Right renal cortex interstitium (tissue), 3 donors: ENCODE measurements at places on chromosomes 1 and 21.
A peak's percentile ranks its signal among the peaks of the same experiment; 100 is the strongest.

- no peak for DNase-seq
These were observed 101.0 kb downstream of the NGF start for GRCh38 chr1:115237023-115237422.

- no peak for DNase-seq
These were observed 88.3 kb upstream of the ARHGAP29 start for GRCh38 chr1:94325377-94326302.

DNA sequence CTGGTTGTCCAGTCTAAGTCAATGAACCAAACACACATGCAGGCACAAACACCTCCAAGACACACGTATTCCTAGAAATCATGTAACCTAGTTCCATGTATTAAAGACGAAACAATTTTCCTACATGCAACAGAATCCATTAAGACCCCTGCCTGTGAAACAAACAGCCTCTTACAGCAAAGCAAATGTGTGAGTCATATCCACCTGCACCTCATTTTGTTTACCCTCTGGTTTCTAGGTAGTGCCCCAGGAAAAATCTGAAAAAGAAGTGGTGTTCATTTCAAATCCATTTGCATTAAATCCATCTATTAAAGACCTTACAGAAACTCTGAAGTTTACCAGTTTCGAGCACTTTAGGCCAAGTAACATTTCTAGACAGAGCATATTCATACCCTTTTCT, 74.1 kb downstream of the VCAM1 start:
- no peak for DNase-seq

DNA sequence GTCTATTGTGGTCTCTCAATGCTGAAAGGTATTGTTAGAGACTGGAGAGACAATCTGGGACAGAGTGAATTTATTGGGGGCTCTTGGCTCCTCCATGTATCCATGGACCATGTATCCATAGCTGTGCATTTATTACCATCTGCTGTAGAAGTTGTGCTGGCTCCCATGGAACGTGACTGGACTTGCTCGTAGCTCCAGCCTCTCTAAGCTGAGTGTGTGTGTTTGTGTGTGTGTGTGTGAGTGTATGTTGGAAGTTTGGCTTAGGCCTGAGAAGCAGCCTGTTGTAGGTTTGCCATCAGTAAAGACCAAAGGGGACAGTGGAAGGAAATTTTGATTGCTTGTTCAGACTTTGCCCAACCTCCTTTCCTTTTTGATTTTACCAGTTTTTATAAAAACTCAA, 105.7 kb upstream of the USP24 start:
- no peak for DNase-seq

- DNase-seq: no peak
These were observed 35.0 kb downstream of the DNAJC6 start for GRCh38 chr1:65344171-65344814.

- no peak for DNase-seq
These were observed 3.1 kb upstream of the SHISA4 start for GRCh38 chr1:201885531-201886075.

DNA sequence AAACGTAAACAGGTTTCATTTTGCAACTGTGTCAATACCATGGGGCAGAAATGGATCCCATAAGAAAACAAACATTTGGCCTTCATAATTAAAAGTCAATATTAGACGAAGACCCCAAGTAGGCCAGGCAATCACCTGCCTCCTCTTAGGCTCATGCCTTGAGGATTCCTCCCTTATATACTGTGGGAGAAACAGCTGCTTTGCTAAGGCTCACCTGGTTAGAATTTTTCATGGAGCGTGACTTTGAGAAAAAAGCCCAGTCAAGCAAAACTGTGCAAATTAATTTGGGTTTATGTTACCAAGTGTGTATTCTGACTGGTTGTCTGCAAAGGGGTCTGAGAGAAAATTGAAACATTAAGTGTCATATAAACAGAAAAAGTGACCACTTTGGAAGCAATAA, 605.3 kb upstream of the USP24 start:
- no peak for DNase-seq

GRCh38 chr1:245177071-245177900, 22.5 kb downstream of the KIF26B start:
- DNase-seq: no peak

- DNase-seq: no peak
These were observed 89.7 kb upstream of the HMCN1 start for GRCh38 chr1:185644531-185644930.

DNA sequence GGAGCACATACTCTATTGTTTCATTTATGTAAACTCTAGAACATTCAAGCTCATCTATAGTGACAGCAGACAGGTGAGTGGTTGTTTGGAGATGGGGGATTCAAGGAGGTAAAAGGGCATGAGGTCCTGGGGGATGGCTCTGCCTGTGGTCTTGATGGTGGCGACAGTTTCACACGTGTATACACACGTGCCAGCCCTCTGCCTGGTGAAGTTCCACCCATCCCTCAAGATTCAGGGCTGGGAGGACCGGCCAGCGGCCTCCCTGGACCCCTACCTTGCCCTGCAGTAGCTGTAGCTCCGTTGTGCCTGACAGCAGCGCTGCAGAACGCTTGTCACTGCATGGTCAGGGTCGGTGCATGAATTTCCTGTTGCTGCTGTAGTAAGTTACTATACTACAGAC, 38.9 kb upstream of the UTS2 start:
- no peak for DNase-seq

DNA sequence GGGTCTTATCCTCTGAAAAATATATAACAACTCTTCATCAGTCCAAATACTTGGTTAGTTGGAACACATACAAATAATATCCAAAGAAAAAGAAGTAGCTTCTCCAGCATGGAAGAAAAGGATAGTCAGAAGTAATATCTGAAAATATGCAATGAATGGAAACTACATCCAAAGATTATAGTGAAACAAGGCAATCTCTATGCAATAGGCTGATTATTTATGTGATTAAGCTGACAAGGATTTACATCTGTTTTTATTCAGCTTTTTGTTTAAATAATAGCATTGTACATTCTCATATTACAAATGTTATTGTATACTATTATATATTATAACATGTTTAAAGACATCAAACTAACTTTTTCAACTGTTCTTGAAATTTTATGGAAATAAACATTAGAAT, 15.3 kb upstream of the TGFBR3 start:
- no peak for DNase-seq

GRCh38 chr1:230310381-230311163, 115.6 kb downstream of the PGBD5 start:
- DNase-seq: peak; percentile 63

DNA sequence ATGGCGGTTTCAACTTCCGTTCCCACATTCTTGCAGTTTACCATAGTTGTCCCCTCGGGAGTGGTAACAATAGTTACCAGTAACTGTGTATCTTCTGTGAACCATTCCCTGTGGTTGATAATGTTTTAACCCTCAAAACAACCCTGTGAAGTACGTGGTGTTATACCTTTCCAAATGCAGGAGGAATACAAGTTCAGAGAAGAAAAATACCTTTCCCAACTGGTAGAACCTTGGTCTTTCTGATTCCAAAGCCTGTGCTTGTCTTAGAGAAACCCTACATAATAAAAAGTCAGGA, 789 bp downstream of the BTF3L4 start:
- no peak for DNase-seq

DNA sequence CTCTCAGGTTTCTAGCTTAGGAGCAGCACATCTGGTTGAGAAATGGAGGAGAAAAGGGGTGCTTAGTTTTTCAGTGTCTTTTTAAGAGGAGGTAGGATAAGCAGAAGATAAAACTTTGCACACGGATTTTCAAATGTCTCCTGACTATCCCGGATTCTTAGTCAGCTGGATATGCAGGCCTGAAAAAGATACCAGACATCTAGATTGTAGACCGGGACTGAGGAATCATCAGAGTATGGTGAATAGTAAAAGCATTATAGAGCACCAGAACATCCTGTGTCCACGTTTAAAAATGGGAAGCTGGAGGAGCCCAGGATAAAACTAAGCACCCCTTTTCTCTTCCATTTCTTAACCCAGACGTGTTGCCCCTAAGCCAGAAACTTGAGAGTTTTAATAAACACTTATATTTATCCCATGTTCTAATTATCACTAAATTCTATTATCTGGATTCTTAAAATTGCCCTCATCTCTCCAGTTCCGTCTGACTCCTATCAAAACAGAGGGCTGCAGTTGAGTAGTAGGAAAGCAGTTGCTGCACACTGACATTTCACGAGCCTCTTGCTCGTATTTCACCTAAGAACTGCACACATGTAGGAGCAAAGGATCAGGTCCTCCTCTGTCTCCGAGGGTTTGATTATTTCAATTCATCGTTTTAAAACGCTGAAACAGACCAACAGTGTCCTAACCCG, 609 bp downstream of the PIGK start:
- DNase-seq: no peak

DNA sequence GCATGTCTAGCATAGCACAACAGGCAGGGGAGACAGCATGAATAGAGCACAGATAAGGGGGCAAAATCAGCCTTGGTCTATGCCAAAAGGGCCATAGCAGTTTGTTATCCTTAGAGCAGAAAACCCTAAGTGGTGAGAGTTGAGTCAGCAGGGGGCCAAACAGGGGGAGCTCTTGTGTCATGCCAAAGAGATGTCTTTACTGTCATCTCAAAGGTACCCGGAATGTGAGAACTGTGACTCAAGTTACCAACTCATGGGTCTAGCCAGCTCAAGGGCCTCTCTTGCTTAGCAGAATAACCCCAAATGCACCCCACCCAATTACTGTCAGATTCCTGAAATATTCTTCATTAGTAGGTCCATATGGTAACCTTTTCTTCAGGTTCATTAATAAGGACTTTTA, 45.9 kb upstream of the NRDC start:
- DNase-seq: no peak

- no peak for DNase-seq
These were observed 40.7 kb upstream of the MYBPHL start for GRCh38 chr1:109347511-109347910.

GRCh38 chr1:12714710-12715475, 1.0 kb upstream of the AADACL3 start:
- DNase-seq: no peak

GRCh38 chr1:109989506-109990301, 5.1 kb downstream of the AHCYL1 start:
- no peak for DNase-seq

- no peak for DNase-seq
These were observed 91.6 kb downstream of the KAZN start for GRCh38 chr1:14689996-14690615.

DNA sequence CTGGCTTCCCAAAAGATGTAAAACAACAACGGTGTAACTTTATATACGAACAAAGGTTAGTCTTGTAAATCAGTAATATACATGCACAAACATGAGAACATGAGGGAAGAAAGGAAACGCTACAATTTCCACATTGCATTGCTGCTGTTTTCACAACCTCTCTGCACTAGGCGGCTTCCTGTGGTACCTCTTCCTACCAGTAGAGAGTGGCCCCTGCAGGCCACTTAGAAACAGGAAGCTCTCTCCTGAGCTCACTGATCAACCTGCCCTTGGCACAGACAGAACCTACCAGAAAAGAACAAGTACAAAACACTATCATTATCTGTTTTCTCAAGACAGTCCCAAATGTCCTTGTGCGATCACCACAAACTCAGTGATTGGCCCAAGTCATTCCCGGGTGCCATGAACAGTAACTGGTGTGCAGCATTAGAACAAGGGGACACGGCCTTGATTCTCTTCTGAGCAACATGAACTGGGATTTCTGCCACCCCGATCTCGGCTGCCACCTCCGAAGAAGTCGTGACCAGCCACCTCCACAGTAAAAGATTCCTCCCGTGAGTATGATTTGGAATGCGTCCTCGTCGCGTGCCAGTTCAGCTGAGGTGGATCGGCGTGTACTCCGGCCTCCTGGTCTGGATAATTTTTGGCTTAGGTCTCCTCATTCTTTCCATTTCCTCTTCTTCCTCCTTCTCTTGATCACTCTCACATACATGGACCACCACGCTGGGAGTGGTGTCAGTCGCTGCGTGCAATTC, 5.7 kb upstream of the KCNE1 start:
- DNase-seq: no peak
